ENCODE measurements at places on chromosomes 7 and 10.

GRCh38 chr7:137695942-137696341 lies 150.8 kb downstream of the DGKI start:
- no peak for DNase-seq

- no peak for DNase-seq
Measured at GRCh38 chr7:64640504-64640903, 25.4 kb upstream of the ZNF107 start.

DNA sequence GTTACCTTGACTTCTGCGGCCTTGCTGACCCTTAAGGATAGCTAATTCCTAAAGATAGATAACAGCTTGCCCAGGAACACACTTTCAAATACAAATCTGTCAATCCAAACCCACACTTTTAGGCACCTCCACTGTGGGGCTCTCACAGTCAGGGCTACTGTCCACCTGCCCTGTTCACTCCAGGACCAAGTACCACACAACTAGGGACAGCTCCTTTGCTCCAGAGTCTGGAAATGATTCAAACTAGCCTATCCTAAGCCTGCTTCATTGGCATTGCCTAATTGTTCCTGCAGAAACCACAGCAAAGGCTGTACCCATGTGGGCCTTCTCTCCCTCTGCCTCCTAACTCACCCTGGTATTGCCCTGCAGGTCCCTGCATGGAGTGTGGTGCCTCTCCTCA lies 538.9 kb upstream of the IGFBP3 start:
- no peak for DNase-seq

GRCh38 chr10:21336476-21337170 lies 188.9 kb downstream of the SKIDA1 start:
- no peak for DNase-seq

- DNase-seq, result no peak
Measured at GRCh38 chr7:28646376-28647075, 234.2 kb downstream of the CREB5 start.

- no peak for DNase-seq
Measured at GRCh38 chr10:128463991-128464760, 338.0 kb upstream of the MKI67 start.

DNA sequence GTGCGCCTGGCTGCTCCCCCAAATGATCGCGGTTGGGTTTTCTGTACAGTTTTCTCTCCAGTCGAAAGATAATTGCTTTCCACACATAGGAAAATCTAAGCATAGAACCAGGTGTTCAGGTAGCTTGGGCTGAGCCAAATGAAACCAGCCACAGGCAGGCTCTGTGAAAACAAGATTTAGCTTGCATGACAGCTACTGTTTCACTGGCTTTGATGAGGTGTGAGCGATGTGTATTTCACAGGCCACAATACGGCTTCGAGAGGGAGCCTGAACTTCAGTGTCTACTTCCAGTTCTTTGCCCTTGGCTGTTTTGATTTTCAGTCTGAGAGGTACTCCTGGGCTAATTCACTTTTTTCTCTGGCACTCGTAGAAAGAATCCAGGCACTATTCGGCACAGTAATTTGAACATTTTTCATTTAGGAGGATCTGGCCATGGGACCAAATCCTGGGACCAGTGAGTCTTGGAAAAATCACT lies 110.5 kb downstream of the JCAD start:
- DNase-seq, result peak; percentile 43

GRCh38 chr10:52348037-52348564 lies 34.0 kb downstream of the DKK1 start:
- DNase-seq, result no peak

DNA sequence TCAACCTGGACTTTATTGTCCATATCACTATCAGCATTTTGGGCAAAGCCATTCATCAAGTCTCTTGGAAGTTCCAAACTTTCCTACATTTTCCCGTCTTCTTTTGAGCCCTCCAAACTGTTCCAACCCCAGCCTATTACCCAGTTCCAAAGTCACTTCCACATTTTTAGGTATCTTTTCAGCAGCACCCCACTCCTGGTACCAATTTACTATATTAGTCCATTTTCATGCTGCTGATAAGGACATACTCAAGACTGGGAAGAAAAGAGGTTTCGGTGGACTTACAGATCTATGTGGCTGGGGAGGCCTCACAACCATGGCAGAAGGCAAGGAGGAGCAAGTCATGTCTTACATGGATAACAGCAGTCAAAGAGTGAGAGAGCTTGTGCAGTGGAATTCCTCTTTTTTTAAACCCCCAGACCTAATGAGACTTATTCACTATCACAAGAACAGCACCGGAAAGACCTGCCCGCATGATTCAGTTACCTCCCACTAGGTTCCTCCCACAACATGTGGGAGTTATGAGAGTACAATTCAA lies 50.2 kb downstream of the NRF1 start:
- DNase-seq, result no peak

- DNase-seq, result peak; percentile 4
Measured at GRCh38 chr10:131635564-131636015, 265.2 kb upstream of the PPP2R2D start.

GRCh38 chr10:1923998-1924397 lies 186.7 kb upstream of the ADARB2 start:
- DNase-seq, result no peak

- no peak for DNase-seq
Measured at GRCh38 chr7:23473844-23474093, 3.5 kb upstream of the IGF2BP3 start.

- DNase-seq, result no peak
Measured at GRCh38 chr7:55005241-55005851, 13.5 kb upstream of the EGFR start.

DNA sequence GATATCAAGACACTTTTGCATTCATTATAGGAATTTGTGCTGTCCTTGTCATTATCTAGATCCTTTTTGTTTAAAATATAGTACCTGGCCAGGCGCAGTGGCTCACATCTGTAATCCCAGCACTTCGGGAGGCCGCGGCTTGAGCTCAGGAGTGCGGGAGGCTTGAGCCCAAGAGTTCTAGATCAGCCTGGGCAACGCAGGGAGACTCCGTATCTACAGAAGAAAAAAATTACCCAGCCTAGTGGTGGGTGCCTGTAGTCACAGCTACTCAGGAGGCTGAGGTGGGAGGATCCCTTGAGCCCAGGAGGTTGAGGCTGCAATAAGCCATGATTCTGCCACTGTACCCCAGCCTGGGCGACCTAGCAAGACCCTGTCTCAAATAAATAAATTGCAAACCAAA lies 621 bp upstream of the MORN4 start:
- DNase-seq, result peak; percentile 39

All from activated CD4-positive, alpha-beta T cell treated with anti-CD3 and anti-CD28 coated beads, Interleukin-2, Interleukin-4, amounts not matched to agents 100 ng/mL and 50 ng/mL, durations not matched to agents 16 hours and 8 hours (primary cell).